Fibroblast of the aortic adventitia (primary cell): ENCODE measurements at places on chromosomes 3 and 15. TPM values are rescaled to one million over a fixed set of nuclear protein-coding genes. Genes with fewer than 3 reads are reported as not detected.

Gene LRRC3B
- not detected in 2 replicates for total RNA-seq

Gene LYZL4
- total RNA-seq = not detected in 2 replicates

- DNase-seq = no peak
Observed at GRCh38 chr15:75208501-75209288, 7.0 kb downstream of the C15orf39 start.

DNA sequence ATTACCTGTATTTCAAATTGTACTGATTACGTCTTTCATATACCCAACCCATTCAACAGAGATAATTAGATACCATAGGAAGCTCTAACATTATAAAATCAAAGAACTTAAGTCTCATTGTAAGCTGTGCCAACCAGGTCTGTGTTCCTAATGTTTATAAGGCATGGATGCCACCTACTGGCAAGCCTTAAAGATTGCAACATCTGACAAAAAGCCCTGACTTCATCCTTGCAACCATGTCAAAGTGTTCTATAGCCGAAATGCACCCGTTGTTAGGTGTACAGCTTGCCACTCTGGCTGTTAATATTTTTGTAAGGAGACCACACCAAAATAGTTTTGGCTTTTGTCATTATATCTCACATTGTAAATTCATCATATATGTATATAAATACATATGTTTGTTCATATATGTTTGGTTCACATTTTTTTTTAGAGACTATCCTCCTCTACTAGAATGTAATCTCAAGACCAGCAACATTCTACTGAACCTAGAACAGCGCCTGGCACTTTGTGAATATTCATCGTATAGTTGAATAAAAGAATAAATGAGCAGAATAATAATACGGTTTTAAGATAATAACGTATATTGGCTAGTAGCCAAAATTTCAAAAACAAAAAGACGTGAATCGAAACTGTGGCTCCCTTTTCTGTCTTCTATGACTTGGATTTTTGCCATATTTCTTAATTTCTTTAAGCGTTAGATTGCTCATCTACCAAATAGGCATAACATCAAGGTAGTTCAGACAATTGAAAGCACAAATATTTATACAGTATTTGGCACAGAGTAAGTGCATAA, 258.1 kb downstream of the TBL1XR1 start:
- DNase-seq = peak; percentile 91

Gene GOLGA8T
- not detected in 2 replicates for total RNA-seq

DNA sequence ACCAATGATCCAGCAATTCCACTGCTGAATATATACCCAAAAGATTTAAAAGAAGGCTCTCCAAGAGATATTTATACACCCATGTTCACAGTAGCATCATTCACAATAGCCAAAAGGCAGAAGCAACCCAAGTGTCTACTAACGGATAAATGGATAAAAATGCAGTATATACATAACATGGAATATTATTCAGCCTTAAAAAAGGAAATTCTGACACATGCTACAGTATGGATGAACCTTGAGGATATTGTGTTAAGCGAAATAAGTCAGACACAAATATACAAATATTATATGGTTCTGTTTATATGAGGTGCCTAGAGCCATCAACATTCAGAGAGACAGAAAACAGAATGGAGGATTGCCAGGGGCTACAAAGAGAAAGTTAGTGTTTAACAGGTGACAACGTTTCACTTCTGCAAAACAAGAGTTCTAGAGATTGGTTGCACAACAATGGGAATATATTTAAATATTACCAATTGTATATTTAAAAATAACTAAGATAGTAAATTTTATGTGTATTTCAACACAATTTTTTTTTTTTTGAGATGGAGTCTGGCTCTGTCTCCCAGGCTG, 69.4 kb downstream of the STAG1 start:
- DNase-seq = no peak

Gene CPN2
- not detected in 2 replicates for total RNA-seq

GRCh38 chr15:95175914-95176658, 944.7 kb downstream of the MCTP2 start:
- peak; percentile 29 for DNase-seq

GRCh38 chr3:175914785-175915184, 1055.7 kb downstream of the NAALADL2 start:
- DNase-seq = peak; percentile 7

GRCh38 chr3:110851736-110852135, 219.9 kb upstream of the NECTIN3 start:
- no peak for DNase-seq

Gene TMOD2
- 11.2 and 18.9 TPM in 2 replicates for total RNA-seq

DNA sequence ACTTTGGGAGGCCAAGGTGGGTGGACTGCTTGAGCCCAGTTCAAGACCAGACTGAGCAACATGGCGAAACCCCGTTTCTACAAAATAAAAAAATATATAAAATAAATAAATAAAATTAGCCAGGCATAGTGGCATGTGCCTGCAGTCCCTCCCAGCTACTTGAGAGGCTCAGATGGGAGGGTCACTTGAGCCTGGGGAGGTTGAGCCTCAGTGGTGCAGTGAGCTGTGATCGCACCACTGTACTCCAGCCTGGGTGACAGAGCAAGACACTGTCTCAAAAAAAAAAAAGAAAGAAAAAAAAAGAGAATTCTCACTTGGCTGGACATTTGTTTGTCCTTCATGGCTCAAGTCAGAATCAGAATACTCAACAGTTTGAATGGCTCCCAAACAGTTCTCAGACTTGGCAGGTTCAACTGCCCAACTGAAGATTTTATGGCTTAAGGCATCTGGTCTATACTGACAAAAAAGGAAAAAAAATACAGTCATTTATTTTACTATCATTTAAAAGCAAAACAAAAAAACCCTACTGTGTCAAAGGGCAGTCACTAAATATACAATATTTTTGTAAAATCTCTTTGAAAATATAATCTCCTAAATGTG, 106.6 kb downstream of the FBXL22 start:
- no peak for DNase-seq

- peak; percentile 17 for DNase-seq
Observed at GRCh38 chr3:142027735-142028134, 121.6 kb downstream of the TFDP2 start.

Gene DUOX2
- not detected in 2 replicates for total RNA-seq
